Umbilical cord (tissue), 2 donors: ENCODE measurements at places on chromosomes 12 and 14. TPM values are rescaled to one million over a fixed set of nuclear protein-coding genes. Genes with fewer than 3 reads are reported as not detected.
A peak's percentile ranks its signal among the peaks of the same experiment; 100 is the strongest.

DNA sequence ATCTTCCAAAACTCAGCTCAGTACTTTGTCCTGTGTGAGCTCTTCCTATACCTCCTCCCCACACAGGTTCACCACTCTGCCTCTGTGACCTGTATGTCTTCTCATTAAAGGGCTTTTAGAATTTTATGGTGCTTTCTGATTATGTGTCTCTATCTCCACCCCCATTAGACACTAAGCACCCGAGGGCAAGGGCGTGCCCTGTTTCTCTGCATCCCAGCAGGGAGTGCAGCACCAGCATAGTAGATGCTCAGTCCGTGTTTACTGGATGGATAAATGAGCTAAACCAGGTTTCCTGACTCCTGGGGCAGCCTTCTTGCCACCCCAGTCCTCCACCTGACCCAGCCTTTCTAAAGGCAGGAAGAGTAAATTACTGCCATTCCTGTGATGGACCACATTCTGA is 333.8 kb downstream of the CACNA1C start:
- no peak for DNase-seq

GRCh38 chr14:23428686-23429495 is 6.6 kb downstream of the MYH7 start:
- no peak for DNase-seq

- DNase-seq = no peak
Measured at GRCh38 chr12:3540387-3540990, 49.5 kb downstream of the PRMT8 start.

- no peak for DNase-seq
Measured at GRCh38 chr14:89342049-89342448, 75.0 kb downstream of the FOXN3 start.

DNA sequence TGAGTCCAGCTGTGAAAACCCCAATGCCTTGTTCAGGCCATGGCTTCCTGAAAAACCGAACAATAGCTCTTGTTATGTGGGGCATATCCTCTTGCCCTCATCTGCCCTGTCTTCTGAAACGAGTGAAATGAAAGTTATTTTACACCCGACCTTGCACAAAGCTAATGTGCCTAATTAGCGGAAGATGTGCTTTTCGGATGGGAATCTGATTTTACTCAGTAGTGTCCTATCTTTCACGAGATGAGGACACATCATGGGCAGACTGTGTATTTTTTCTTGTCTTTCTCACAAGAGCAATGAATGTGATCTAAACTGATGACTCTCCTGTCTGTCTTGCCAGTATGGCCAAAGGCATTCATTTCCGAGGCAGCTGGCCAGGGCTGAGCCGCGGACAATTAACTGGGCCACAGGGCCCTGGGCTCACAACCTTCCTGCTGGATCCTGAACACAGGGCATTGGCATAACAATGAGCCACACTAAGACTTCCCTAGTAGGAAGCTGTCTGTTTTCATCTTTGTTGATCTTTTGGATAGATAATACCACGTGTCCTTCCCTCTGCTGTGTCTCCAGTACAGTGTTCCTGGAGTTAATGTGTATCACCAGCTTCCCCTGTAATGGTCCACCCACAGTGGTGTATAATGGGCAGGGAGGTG is 86.0 kb upstream of the HIF1A start:
- DNase-seq = no peak

GRCh38 chr12:113244478-113244958 is 23.3 kb downstream of the TPCN1 start:
- DNase-seq = peak; percentile 33

GRCh38 chr12:86042062-86042461 is 168.0 kb downstream of the NTS start:
- DNase-seq = no peak

- no peak for DNase-seq
Measured at GRCh38 chr14:102902523-102903247, 19.8 kb upstream of the AMN start.

- DNase-seq = no peak
Measured at GRCh38 chr12:2341871-2342270, 289.1 kb downstream of the CACNA1C start.

GRCh38 chr12:99302874-99303273 is 344.7 kb upstream of the GARIN6 start:
- DNase-seq = no peak

- no peak for DNase-seq
Measured at GRCh38 chr12:43655586-43655985, 103.0 kb downstream of the PUS7L start.

DNA sequence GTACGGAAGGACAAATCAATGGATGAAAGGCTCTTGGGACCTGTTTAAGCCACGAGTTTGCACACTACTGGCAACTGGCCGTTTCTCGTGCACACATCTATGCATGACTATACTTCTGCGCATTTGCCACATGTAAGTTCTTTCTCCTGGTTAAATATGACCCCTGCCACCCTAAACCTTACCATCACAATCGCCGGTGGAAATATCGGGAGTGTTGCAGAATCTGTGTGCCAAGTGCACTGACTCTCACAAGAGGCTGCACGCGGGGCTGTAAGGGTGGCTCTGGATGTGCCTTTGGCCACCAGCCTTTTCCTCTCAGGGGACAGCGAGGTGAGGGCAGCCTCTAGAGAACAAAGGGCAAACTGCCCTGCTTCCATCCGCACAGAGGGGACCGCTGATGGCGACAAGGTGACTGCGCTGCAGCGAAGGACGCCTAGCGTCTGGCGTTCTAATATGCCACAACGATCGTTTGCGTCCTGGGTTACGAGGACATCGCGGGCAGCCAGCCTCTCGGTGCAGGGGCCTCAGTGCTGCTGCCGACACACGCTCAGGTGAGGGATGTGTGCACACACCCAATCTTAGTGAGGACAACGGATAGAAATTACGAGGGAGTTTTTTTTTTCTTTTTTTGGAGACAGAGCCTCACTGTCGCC is 232.2 kb downstream of the PCNX1 start:
- no peak for DNase-seq

DNA sequence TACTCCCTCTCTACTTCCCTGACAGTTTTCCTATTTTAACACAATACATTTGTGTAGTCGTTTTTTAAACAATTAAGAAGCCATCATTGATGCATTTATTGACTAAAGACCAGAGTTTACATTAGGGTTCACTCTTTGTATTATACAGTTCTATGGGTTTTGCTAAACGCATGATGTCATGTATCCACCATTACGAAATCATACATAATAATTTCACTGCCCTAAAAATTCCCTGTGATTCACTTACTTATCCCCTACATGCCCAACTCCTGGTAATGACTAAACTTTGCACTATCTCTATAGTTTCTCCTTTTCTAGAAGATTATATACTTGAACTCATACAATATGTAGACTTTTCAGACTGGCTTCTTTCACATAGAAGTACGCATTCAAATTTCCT is 1016.5 kb upstream of the FOXG1 start:
- no peak for DNase-seq

- DNase-seq = no peak
Measured at GRCh38 chr12:27324530-27324929, 8.1 kb upstream of the BMAL2 start.

DNA sequence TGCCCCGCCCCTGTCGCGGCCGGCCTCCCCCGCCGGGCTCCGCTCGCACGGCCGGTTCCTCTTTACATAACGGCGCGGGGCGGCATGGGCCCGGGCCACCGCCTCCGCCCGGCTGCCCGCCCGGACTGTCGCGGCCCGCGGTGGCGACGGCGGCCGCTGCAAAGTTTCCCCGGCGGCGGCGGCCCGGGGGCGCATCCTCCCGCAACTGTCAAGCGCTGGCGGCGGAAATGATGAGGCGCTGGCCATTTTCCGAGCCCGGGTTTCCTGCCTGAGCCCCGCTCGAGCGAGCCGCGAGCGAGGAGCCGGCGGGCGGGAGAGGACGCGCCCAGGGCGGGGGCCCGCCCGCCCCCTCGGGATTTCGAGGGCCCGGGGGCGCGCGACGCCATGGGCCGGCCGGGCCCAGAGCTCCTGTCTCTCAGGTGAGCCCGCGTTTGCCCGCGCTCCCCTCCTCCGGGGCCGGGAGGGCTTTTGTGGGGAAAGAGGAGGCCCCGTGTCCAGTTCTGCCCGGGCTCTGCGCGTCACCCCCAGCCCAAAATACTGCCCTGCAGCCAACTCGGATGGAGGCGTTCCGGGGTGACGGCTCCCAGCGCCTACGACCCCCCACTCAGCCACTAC is at the start of gene SH2B3:
SH2B3 (plus strand) TSS at position 65 of the 615 bp plus-strand sequence. CDS start 12,223 bp downstream, outside the sequence.
- DNase-seq = no peak

- no peak for DNase-seq
Measured at GRCh38 chr12:6201213-6201608, 1.0 kb downstream of the CD9 start.

DNA sequence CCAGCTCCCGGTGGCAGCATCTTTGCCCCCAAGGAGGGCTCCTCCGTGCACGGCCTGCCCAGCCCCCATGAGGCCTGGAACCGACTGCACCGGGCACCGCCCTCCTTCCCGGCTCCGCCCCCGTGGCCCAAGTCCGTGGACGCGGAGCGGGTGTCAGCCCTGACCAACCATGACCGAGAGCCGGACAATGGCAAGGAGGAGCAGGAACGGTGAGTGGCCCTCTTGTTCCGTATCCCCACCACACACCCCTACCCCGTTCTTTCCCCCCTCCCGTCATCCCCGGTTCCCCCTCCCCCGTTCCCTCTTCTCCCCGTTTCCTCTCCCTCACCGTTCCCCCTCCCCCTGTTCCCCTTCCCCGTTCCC is 28.3 kb downstream of the LRCOL1 start:
- DNase-seq = no peak

GRCh38 chr12:42104784-42105183 is 39.9 kb downstream of the GXYLT1 start:
- no peak for DNase-seq

DNA sequence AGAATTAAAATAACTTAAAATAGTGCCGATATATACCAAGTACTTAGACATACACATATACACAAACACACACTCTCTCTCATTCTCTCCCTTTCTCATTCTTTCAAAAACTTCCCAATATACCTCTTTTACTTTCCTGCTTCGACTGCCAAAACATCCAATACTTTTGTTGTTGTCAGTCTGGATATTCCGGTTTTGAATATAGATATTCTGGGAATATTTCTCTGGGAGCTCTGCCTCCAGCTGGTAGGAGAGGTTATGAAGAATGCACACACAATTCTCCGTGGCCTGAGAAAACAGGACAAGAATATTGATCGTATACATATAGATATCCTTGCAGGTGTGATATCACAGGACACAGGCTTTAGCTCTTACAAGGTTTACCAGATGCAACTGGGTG is 66.6 kb upstream of the YARS2 start:
- DNase-seq = no peak

- DNase-seq = no peak
Measured at GRCh38 chr12:105461271-105461943, 130.9 kb downstream of the C12orf75 start.

DNA sequence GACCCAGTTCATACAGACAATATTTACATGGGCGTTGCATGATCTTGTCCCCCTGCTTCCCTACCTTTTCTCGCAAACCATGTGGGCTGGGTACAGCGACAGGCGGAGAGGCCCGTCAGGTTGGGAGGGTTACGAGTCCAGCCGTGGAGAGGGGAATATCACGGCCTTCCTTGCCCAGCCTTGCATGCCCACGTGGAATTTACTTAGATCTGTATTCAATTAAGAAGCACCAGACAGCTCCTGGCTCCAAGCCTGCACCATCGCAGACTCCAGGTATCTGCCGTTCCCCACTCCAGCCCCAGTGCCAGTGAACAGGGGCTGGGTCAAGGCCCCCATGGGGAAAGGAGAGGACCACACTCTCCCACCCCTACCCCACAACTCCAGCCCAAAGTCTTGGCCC is 29.8 kb downstream of the BCL11B start:
- no peak for DNase-seq

GRCh38 chr12:24639641-24640040 is 309.3 kb downstream of the BCAT1 start:
- DNase-seq = no peak

GRCh38 chr12:99453836-99454538 is 193.6 kb upstream of the GARIN6 start:
- no peak for DNase-seq

- DNase-seq = no peak
Measured at GRCh38 chr14:28656704-28657255, 109.8 kb upstream of the FOXG1 start.

DNA sequence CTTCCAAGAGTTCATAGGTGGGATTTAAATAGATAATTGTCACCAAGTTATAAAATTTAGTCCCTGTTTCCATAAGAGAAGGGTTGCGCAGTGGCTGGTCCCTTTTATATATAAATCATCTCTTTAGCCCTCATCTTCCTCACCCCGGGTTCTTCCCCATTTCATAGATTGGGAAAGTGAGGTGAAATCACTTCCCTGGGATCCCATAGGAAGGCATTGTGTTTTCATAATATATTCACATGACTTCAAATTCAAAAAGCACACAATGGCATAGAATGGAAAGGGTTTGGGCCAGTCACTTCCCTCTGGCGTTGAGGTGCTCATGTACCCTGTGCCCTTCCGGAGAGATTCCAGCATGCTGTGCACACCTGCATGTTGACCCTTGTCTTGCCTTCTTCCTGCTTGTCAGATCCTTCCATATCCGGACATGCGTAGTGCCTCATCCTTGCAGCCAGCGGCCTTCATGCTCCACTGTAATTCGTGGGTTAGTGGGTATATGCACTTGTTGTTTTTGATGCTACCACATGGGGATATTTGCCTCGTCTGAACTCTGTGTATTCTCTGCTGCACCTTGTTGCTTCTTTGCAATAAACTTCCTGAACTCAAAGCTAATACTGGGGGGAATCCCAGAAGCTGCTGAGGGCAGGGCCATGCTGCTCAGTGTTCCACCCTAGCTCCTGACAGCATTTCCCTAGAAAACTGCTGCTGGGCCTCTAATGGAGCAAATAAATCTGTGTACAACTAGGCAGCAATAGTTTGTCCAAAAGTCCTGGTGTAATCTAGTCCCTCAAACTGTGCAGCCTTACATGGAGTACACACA is 59.6 kb downstream of the ANAPC7 start:
- no peak for DNase-seq

The NFE2 gene
- 4.8 TPM for total RNA-seq

The CLEC2B gene
- 7.0 TPM for total RNA-seq

The GON7 gene
- total RNA-seq = 3.9 TPM

The METAP2 gene
- total RNA-seq = 61.4 TPM

The CLEC4E gene
- 0.48 TPM for total RNA-seq

The TCL1A gene
- total RNA-seq = 9.4 TPM

The NR2C1 gene
- 22.1 TPM for total RNA-seq

The BCAT1 gene
- total RNA-seq = 122 TPM

The ACADS gene
- 7.7 TPM for total RNA-seq

The RD3L gene
- total RNA-seq = not detected

The RNASE2 gene
- 1.4 TPM for total RNA-seq

The CFAP54 gene
- 17.1 TPM for total RNA-seq

The BMP4 gene
- total RNA-seq = 10.6 TPM

The NRL gene
- 0.24 TPM for total RNA-seq
